Activated T-helper 17 cell treated with anti-CD3 and anti-CD28 coated beads, Interleukin-2, amount 50 U/mL, for 72 hours (primary cell): ENCODE measurements at places on chromosomes 5 and 9.

DNA sequence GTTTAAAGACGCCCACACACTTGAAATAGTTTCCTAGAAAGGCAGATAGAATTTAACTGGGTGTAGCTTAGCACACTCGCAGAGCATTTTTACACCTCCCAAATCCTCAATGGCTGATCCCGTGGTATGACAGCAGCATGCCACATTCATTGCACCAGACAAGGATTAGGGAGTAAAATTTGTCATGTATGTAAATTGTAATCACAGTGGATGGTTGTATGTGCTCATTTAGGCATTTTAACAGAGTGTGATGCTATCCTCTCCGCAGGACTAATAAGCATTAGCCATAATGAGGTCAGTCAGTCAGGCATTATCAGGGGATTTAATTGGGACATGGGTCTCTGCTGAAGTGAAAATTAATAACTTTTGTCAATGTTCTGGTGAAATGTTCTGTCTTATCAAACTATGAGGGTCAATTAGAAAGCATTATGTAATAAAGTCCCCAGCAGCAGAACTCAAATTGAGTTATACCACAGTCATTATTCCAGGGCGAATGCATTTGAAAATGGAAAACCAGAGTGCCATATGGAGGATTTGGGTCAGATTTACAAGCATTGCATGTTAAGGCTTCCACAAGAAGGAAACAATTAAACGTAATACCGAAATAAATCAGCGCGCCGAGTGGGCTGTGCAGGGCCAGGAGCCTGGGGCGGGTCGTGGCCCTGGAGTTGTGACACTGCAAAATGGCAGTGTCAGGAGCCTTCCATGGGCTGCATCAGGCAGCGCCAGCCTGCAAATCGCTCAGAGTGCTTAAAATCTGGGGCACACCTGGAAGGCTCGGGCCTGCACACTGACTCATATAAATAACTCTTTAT, 602.2 kb downstream of the BNC2 start:
- ATAC-seq, result no peak

GRCh38 chr9:80707120-80707519, 982.2 kb downstream of the TLE1 start:
- no peak for ATAC-seq

GRCh38 chr9:107712390-107712789, 222.8 kb upstream of the KLF4 start:
- ATAC-seq, result no peak

GRCh38 chr9:136950656-136951276, 1.3 kb upstream of the LCN12 start:
- ATAC-seq, result no peak

DNA sequence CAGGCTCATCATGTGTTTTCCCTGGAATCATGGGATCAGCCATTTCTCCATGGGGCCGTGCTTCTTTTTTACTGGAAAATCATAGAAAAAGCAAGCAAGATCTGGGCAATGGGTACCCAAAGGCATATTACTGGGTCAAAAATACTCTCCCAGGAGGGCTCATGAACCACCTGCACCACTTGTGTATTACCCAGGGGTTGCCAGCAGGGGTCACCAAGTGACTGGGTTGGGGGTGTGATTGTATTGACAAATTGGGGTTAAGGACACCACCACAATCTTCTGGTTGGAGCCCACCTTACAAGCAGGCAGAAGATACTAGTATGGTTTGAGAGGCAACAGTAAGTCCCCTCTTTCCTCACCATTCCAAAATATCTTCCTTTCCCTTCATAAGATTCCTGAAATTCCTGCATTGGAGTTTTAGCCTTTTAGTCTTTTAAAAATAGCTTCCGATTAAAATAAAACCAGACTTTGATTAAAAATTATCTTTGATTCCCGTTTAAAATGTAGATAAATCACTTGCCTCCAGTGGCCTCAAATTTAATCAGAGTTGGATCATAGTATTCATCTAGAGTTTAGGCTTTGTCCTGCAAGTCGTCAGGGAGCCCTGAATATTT, 603.3 kb downstream of the KIF4B start:
- ATAC-seq, result no peak

GRCh38 chr5:107604990-107605389, 65.7 kb downstream of the EFNA5 start:
- no peak for ATAC-seq

GRCh38 chr9:110801426-110801825, 132.8 kb downstream of the MUSK start:
- ATAC-seq, result no peak

DNA sequence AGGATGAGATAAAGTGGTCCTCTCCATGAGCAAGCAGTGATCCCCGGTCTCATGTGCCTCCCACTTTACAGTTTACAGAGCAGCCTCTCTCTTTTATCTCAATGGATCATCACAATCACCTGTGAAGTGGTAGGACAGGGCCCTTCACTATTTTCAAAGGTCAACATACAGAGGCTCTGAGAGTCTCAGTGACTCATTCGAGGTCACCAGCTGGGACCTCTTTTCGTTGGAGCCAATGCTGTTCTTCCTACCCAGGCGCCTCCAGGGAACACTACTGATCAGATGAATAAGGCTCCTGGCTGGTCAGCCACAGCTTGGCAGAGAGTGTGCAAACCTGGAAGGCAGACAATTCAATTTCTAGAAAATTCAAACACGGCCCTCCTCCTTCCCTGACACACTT, 16.6 kb downstream of the GGTA1 start:
- ATAC-seq, result no peak

DNA sequence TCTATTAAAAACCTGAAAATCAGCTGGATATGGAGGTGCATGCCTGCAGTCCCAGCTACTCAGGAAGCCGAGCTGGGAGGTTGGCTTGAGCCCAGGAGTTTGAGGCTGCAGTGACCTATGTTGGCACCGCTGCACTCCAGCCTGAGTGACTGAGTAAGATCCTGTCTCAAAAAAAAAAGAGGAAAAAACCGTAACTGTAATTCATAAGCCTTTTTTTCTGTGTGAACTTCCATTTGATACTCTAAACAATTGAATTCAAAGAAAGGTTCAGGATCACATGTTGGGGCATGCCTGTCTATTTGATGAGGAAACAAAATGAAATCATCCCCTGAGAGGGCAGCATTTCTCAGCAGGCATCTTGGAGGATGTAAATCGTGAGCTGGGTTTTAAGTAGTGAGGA, 38.8 kb downstream of the ITGA2 start:
- ATAC-seq, result no peak

DNA sequence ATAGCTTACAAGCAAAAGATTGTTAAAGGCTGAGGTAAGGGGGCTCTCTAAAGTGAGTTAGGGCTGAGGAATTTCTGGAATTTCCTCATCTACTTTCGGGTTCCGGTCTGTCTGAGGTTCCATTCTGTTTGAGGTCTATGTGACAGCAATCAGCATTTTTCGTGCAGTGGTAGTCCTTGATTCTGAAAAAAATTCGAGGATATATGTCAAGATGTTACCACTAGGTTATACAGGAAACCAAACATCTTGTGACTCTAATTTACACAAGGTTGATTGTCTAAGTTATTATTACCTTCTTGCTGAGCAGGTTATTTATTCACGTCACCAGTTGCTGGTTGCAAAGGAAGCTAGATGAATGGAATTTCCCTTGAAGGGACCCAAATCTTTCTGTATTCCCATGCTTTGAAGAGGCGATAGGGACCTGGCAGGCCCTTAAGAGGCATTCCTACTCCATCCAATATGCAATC, 35.2 kb downstream of the RLN2 start:
- ATAC-seq, result no peak

DNA sequence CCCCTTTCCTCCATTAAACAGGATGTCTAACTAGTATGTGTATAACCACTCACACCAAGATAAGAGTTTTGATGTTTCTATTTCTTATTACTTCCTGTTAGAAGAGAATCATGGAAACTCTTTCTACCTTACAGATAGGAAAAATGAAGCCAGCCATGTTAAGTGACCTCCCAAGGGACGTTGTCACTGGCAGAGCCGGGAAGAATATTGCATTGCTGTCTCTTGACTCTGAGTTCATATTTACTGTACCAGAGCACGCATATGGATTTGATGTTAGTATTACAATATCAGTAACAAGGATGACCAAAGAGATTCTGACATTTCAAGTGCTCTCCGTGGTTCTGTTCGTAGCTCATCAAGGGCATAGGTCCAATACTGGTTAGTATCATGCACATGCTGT, 12.5 kb upstream of the C5orf63 start:
- ATAC-seq, result no peak

DNA sequence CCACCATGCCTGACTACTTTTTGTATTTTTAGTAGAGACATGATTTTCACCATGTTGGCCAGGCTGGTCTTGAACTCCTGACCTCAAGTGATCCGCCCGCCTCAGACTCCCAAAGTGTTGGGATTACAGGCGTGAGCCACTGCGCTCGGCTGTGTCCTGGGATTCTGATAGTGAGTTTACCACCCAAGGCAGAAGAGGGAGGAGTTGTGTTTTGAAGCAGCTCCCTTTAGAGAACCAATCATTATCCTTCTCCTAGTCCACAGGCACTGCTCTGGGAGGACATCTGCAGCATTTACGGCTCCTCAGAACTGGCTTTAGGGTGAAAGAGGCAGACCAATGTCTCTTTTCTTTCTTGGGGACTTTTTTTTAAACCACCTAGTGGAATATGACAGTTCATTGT, 5.7 kb downstream of the C9orf152 start:
- no peak for ATAC-seq
